Brain (organoid and tissue), 16 donors: ENCODE measurements at places on chromosomes 11 and 22. TPM values are rescaled to one million over a fixed set of nuclear protein-coding genes. Genes with fewer than 3 reads are reported as not detected.

DNA sequence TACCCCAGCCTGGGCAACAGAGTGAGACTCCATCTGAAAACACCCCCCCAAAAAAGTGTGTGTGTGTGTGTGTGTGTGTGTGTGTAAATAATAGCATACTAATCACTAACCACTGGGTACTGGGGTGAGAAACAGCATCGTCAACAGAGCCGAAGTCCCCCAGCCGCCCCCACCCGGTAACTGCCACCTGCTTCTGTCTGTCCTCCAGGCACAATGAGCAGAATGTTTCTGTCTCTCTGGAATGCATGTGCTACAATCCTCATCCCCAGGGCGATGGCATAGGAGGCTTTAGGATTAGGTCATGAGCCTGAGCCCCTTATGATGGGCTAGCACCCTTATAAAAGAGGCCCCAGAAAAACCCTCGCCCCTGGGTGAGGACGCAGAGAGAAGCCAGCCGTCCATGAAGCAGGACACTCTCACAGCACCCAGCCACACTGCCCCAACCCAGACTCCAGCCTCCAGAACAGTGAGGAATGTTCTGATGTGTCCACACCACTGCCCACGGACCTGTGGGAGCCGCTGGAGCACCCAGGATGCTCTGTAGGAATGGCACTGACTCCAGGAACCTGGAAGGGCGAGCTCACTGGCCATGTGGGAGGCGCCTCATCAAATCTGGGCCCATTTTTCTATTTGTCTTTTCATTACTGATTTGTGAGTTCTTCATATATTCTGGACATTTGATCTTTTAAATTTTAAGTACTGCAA is 9.9 kb downstream of the TTLL8 start:
- DNase-seq: no peak

- peak; percentile 80 for DNase-seq
These were observed 28.5 kb downstream of the MN1 start for GRCh38 chr22:27772984-27773498.

DNA sequence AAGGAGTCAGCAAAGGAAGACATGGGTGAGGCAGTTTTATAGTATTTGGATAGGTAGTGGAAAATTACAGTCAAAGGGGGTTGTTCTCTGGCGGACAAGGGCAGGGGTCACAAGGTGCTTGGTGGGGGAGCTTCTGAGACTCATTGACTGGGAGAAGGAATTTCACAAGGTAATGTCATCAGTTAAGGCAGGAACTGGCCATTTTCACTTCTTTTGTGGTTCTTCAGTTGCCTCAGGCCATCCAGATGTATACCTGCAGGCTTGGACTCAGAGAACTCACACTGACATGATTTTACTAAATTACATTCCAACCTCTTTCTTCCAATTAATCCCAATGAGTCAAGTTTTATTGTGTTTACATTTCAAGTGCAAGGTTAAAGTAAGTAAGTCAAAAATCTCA is 240.5 kb upstream of the API5 start:
- DNase-seq: no peak

DNA sequence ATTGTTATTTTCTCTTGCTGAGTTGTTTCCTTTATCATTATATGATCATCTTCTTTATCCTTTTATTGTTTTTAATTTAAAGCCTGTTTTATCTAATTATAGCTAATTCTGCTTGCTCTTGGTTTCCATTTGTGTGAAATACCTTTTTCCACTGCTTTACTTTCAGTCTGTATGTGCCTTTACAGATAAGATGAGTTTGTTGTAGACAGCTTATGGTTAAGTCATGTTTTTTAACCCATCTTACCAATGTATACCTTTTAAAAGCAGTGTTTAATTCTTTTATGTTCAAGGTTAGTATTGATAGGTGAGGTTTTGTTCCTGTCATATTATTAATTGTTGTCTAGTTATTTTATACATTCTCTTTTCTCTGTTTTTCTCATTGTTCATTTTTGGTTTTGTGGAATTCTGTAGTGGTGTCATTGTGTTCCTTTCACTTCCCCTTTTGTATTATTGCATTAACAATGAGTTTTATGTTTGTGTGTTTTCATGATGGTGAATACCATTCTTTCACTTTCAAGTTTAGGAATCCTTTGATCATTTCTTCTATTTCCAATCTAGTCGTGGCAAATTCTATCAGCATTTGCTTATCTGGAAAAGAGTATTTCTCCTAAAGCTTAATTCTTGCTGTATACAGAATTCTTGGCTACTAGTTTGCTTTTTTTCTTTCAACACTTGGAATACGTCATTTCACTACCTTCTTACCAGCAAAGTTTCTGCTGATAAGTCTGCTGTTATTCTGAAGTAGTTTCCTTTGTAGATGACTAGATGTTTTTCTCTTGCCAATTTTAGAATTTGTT is 21.8 kb downstream of the OR5AN1 start:
- DNase-seq: no peak

GRCh38 chr11:83815736-83816135 is 529.6 kb upstream of the CCDC90B start:
- no peak for DNase-seq

GRCh38 chr11:105907319-105907718 is 114.7 kb downstream of the MSANTD4 start:
- DNase-seq: peak; percentile 58

GRCh38 chr22:46533070-46533833 is 4.2 kb downstream of the CELSR1 start:
- DNase-seq: no peak

BANF1 gene
- 404 TPM for polyA plus RNA-seq

- peak; percentile 29 for DNase-seq
These were observed 21.9 kb upstream of the LYVE1 start for GRCh38 chr11:10590218-10590915.

MAP4K2 gene
- polyA plus RNA-seq: 18.6 TPM

CRACR2B gene
- 3.1 TPM for polyA plus RNA-seq
